ENCODE measurements at places on chromosomes 16 and 17. TPM values are rescaled to one million over a fixed set of nuclear protein-coding genes. Genes with fewer than 3 reads are reported as not detected.

KRT33A gene
- total RNA-seq: not detected

DNA sequence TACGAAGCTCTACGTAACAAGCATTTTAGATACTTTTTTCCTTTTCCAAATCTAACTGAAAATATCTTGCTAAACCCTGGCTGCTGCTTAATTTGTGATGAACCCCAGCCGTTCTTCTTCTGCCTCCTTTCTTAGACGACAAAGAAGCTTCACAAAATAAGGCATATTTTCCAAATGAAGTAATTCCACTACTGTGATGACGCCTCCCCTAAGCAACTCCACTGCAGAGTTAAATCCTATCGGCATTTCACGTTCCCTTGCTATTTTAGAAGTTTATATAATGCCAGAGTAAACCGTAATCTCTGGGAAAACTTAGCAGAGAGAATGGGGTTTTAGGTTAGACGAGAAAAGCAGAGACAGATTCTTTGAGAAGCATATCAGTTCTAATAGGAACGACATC is 683.1 kb upstream of the SALL1 start:
- no peak for DNase-seq

TNFSF13 gene
- total RNA-seq: 0.98 TPM

GRCh38 chr17:79074649-79075445 is at the start of gene ENGASE:
Gene ENGASE (plus strand): TSS chr17:79074824. CDS start chr17:79074945, 121 bp downstream.
- peak; percentile 84 for DNase-seq

- peak; percentile 23 for DNase-seq
These were observed 44.0 kb downstream of the SREBF1 start for GRCh38 chr17:17792551-17793377.

DNA sequence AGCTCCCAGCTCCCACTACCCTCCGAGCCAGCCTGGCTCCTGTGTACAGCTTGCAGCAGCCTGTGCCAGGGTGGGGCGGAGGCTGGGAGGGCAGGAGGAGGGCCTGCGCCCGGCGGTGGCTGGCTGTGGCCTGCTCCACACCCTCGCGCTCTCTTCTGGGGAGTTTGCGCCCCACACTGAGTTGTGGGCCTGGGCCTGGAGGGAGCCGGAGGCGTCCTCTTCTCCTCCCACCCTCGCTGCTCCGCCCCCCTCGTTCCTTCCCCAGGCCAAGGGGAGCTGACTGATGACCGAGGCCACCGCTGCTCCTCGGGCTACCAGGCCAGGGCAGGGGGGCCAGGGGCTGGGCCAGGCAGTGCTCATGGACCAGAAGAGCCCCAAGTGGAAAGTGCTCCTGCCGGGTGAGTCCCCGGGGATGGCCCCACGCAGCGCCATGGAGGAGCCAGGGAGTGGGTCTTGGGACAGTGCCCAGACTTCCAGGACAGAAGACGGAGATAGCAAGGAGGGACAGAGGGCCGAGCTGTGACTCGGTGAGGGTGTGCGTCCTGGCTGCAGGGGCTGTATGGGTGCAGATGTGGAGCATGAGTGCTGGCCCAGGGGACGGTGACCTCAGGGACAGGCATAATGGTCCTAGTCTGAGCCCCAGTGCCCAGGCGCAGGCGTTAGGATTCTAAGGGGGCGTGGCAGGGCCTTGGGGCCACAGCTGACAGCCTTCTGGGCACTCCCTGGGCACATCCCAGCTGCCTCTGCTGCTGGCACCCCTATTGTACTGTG is 242.1 kb upstream of the GSE1 start:
- no peak for DNase-seq

- no peak for DNase-seq
These were observed 650 bp downstream of the EPN3 start for GRCh38 chr17:50533185-50533584.

OSGIN1 gene
- total RNA-seq: 0.92 TPM

- DNase-seq: no peak
These were observed 9.7 kb downstream of the CTCF start for GRCh38 chr16:67571981-67572431.

DNA sequence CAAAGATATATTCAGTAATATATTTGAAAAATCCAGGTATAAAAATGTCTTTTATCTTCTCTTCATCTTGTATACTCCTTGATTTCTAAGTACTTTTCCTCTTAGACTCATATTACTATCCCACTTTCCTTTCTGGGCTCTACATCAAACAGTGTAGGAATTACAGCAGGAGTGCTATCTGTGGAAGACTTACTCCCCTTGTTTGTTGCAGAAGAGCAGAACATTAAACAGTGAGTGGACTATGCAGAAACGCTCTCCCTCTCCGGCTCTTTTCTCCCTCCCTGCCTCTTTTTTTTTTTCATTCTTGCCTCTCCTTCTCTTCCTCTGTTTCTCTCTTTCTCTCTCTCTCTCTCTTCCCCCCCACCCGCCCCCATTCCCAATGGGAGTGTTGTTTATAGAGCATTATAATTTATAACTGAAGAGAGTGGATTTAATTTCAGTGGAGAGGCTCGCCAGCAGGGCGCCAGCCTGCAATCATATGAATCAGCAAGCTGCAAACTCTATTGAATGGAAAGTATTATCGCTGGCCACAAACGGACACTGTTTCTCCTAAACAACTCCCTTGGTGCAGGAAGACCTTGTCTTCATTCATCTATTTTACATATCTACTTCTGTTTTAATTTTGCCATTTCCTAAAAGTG is 242.3 kb upstream of the TBX2 start:
- DNase-seq: no peak

GFAP gene
- total RNA-seq: not detected

ABI3 gene
- total RNA-seq: 22.7 TPM

GRCh38 chr16:89909777-89910716 is 8.6 kb upstream of the MC1R start:
- DNase-seq: peak; percentile 62

DNA sequence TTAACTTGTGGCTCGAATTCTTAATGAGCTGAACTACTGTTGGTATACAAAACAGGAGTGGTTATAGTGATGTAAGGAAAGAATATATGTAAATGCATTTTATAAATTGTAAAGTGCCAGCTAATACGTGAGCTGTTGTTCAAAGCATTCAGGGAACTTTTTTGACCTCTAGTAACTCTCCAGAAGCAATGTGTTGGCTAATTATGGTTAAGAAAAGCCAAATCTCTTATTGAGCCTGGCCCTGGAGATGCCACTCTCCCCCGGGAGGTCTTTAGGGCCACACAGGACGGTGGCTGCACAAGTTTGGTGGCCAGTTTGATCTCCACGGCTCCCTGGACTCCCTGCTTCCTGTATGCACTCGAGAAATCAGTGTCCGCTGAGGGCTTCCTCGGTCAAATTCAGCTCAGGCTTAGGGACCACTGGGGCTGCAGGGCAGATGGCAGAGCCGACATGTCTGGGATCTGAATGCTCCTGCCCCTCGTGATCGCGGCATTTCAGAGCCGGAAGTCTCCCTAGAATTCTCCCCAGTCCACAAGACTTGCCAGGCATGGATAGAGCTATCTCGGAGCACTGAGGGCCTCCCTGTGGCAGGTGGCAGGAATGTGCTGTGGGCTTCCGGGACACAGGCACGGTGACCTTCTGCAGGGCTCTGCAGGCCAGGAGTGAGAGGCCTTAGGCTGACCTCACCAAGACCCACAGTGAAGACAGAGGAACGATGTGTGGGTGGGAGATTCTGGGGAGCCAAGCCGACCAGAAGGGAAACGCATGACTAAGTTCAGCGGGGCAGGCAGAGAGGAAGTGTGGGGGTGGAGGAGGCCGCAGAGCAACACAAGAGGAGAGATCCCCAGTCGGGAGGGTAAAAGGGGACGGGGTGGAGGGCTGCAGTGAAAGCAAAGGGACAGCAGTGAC is 18.6 kb upstream of the PITPNM3 start:
- DNase-seq: peak; percentile 20

CES4A gene
- total RNA-seq: 6.2 TPM

GRCh38 chr17:73882590-73882989 is 238.3 kb upstream of the SDK2 start:
- DNase-seq: no peak

- DNase-seq: no peak
These were observed 81.7 kb downstream of the RTN4RL1 start for GRCh38 chr17:1943436-1943831.

GRCh38 chr16:87233928-87234327 is 83.3 kb downstream of the C16orf95 start:
- no peak for DNase-seq

- DNase-seq: no peak
These were observed 179.8 kb upstream of the HSBP1 start for GRCh38 chr16:83627996-83628395.

DNA sequence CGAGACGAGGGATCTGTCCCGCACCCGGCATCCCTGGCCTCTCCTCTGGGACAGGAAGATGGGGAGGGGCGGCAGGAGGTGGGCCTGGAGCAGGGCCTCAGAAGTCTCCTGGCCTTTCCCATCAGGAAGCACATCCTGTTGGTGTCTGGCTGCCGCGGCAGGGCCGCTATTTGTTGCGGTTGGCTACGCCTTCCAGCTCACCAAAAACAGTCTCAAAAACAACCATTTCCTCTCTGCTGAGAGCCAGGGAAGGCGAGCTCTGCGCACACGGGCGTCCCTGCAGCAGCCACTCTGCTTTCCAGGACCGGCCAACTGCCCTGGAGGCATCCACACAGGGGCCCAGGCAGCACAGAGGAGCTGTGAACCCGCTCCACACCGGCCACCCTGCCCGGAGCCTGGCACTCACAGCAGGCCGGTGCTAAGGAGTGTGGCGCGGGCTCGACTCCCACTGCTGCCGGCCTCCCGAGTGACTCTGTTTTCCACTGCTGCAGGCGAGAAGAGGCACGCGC is at the start of gene TMEM204:
TMEM204 (plus strand) TSS at position 224 of the 509 bp plus-strand sequence. CDS start 610 bp downstream, outside the sequence.
- DNase-seq: no peak

- DNase-seq: peak; percentile 39
These were observed 231.9 kb downstream of the SEC14L1 start for GRCh38 chr17:77372444-77373298.

DNA sequence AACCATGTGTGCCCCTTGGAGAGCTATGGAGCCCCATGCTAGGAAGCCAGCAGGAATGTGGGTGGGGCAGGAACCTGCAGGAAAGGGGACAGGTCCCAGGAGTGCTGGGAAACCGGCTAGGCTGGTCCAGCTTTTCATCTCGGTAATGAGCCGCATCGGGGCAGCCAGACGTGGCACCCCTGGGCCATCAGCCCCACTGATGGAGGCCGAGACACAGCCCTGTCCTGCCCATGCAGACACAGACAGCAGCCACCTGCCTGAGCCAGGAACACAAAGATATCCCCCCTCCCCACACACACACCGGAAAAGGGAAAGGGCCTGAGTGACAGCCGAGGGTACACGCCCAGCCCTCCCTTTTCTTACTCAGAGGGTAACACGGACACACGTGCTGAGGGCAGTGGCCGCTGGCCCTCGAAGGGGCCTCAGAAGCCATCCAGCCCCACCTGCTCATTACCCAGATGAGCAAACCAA is 18.1 kb downstream of the PPL start:
- no peak for DNase-seq

DNA sequence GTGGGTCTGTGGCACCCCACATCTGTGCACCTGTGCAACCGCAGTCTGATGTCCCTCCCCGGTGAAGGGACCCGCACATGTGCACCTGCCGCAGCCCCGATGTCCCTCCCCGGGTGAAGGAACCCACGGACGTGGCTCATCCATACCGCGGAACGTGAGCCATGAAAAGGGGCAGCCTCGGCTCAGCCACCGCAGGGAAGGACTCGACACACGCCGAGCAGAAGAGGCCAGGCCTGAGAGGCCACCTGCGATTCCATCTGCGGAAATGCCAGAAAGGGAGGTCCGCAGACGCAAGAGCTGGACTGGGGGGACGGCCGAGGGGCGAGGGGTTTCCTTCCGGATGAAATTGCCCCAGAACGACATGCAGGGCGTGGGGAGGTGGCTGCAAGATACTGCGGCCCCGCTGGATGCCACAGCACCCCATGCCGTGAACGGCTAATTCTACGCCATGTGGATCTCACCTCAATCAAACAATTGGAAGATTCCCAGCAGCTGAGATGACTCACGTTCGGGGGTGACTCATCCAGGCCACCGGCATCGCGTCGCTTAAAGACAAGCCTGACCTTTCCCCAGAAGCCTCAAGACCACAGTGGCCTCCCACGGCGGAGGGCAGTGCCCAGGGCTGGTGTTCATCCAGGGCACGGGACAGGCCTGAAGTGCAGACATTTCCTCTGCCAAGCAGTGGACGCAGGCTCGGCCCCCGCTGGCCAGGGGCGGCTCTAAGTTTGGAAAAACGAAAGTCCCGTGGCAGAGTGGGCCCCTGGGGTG is 21.0 kb downstream of the SOX8 start:
- peak; percentile 87 for DNase-seq

- peak; percentile 74 for DNase-seq
These were observed 3.5 kb downstream of the ZFPM1 start for GRCh38 chr16:88456356-88457292.

All from activated T-cell treated with anti-CD3 and anti-CD28 coated beads, Interleukin-2, amount 50 U/mL, for 4 hours (primary cell).